Left ventricle myocardium inferior (tissue), 1 donor: ENCODE measurements at places on chromosomes 1 and 21. TPM values are rescaled to one million over a fixed set of nuclear protein-coding genes. Genes with fewer than 3 reads are reported as not detected.

The PDZK1 gene
- 0.16 TPM for total RNA-seq

The KRTAP10-5 gene
- total RNA-seq = not detected

The RNF115 gene
- 51.1 TPM for total RNA-seq

The POGZ gene
- 37.3 TPM for total RNA-seq

The RGS4 gene
- 3.2 TPM for total RNA-seq

The SELENBP1 gene
- 66.3 TPM for total RNA-seq

The NR0B2 gene
- total RNA-seq = 7.2 TPM

The GSTM1 gene
- not detected for total RNA-seq

The NDUFS2 gene
- 302 TPM for total RNA-seq

The CELA3A gene
- total RNA-seq = not detected

The IL20 gene
- total RNA-seq = not detected

The PLA2G2C gene
- not detected for total RNA-seq

The PRELP gene
- total RNA-seq = 22.5 TPM

The MCOLN3 gene
- 0.44 TPM for total RNA-seq

The C1orf21 gene
- total RNA-seq = 79.9 TPM

The RGS7 gene
- total RNA-seq = not detected

The PHLDA3 gene
- 21.1 TPM for total RNA-seq

The TFF3 gene
- 2.9 TPM for total RNA-seq

The TTLL7 gene
- total RNA-seq = 7.8 TPM

The SFN gene
- 0.16 TPM for total RNA-seq

The TMEM125 gene
- not detected for total RNA-seq

The C4BPA gene
- not detected for total RNA-seq

The TINAGL1 gene
- 223 TPM for total RNA-seq

The LCE2A gene
- total RNA-seq = not detected

The JAM2 gene
- 23.7 TPM for total RNA-seq

The LPAR3 gene
- total RNA-seq = 16.2 TPM

The TRNP1 gene
- total RNA-seq = 35.7 TPM

The ILF2 gene
- 61.6 TPM for total RNA-seq

The KIF17 gene
- 4.6 TPM for total RNA-seq

The OPTC gene
- total RNA-seq = not detected
